ENCODE measurements at places on chromosomes 12 and 14.

DNA sequence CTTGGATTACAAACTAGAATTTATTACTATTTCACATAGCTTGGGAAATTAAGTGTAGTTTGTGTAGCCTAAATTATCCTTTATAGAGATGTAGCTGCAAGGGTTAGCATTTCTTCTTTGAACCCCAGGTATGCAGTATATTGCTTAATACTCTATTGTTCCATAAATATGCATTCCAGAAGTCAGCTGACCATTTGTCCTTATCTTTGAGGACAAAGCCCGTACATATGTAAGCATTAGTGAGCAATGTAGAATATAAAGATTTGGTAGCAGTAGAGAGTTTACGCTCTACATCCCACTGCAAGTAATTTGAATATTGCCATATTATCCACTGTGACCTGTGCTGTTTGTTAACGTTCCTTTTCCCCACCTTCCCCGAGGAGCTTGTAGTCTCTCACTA lies 26.9 kb downstream of the PPM1A start:
- DNase-seq: no peak

DNA sequence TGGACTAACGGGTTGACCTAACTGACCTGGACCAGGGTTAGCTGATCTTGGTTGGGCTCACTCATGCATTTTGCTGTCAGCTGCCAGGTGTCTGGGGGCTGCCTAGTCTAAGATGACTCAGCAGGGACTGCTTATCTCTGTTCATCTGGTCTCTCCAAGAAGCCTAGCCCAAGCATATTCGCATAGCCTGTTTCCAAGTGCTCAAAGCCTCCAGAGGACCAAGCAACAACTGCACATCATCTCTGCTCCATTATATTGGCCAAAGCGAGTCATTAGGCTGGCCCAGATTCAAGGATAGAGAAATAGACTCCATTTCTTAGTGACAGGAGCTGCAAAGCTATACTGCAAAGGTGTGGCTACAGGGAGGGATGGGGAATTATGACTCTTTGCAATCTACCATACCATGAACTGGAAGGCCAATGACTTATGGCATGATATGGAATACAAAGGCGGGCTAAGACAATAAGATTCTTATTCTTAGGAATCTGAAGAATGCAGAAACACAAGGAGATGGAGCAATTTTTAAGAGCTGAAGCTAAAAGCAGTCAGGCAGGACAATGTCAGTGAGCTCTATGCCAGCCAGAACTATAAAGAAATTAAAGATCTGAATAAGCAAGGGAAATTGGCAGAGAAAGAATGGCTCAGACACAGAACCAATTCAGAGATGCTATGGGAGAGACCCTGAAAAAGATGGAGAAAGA lies 194.6 kb upstream of the FSCB start:
- no peak for DNase-seq

- DNase-seq: no peak
Measured at GRCh38 chr12:62401631-62402030, 65.0 kb upstream of the MON2 start.

GRCh38 chr12:120265473-120266179 lies at the start of gene PXN:
Gene PXN, minus strand, starts transcription at chr12:120265730. Its CDS starts 101 bp downstream, at chr12:120265629.
- DNase-seq: peak; percentile 92

DNA sequence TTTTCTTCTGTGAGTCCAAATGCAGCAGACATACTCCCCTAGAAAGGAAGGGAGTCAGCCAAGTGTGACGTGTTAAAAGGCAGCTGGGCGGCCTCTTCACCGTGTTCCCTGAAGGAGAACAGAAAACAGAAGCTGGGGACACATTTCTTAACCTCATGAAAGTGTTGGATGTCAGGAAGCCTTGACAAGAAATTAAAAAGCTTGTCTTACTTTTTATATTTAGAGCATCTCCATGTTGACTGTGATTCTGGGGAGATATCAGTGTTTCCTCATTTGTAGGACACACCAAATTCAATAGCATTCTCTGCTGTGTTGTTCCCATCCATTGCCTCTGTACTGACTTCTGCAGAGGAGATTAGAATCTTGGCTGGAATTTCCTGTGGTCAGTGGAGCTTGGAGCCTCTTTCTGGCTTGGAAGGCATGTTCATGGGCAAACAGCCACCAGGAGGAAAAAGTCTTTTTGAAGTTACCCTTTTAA lies 93.7 kb downstream of the RMST start:
- DNase-seq: no peak

DNA sequence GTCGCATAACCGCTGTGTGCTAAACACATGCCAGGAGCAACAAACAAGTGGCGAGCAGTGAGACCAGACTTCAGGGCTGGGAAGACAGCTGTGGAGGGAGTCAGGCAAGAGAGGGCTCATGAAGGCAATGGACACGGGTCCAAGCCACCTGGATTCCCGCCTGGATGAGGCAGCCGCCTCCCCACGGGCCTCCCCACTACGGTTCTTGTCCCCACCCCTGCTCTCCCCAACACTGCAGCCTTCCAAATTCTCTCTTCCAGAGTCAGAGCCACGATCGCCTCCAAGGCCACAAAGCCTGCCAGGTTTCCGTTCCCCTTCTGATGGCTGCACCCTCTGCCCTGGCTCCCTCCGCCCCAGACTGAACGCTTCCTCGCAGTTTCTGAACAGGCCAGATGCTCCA lies 36.1 kb upstream of the PIWIL1 start:
- DNase-seq: no peak

DNA sequence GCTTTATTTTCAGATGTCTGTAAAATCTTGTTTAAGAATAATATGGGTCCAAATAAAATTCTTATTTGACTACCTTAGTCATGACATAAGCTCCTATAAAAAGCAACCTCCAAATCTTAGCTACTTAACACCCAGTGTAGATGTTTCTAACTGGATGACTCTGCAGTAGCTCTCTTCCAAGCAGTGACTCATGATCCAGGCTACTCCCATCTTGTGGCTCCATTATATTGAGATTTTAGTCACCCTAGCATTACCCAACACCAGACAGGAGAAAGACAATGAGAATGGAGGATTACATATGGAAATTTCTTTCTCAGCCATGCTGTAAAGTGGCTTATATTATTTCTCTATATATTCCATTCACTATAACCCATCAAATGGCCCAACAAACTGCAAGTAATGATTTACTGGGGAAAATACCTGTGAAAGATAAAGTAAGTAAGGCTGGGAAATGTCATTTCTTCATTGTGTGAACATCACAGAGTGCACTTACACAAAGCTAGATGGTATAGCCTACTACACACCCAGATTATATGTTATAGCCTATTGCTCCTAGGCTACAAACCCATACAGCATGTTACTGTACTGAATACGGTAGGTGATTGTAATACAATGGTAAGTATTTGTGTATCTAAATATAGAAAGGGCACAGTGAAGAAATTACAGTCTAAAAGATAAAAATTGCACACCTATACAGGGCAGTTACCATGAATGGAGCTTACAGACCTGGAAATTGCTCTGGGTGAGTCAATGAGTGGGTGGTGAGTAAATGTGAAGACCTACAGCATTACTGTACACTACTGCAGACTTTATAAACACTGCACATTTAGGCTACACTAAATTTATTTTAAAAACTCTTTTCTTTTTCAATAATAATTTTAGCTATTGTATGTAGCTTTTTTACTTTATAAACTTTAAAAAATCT lies 163.2 kb downstream of the DYRK2 start:
- DNase-seq: no peak

GRCh38 chr12:53069621-53070410 lies 9.4 kb downstream of the SPRYD3 start:
- DNase-seq: no peak

GRCh38 chr12:18567787-18568186 lies 170.0 kb downstream of the PLCZ1 start:
- no peak for DNase-seq

GRCh38 chr14:57533214-57533613 lies 39.6 kb upstream of the CCDC198 start:
- DNase-seq: peak; percentile 20

DNA sequence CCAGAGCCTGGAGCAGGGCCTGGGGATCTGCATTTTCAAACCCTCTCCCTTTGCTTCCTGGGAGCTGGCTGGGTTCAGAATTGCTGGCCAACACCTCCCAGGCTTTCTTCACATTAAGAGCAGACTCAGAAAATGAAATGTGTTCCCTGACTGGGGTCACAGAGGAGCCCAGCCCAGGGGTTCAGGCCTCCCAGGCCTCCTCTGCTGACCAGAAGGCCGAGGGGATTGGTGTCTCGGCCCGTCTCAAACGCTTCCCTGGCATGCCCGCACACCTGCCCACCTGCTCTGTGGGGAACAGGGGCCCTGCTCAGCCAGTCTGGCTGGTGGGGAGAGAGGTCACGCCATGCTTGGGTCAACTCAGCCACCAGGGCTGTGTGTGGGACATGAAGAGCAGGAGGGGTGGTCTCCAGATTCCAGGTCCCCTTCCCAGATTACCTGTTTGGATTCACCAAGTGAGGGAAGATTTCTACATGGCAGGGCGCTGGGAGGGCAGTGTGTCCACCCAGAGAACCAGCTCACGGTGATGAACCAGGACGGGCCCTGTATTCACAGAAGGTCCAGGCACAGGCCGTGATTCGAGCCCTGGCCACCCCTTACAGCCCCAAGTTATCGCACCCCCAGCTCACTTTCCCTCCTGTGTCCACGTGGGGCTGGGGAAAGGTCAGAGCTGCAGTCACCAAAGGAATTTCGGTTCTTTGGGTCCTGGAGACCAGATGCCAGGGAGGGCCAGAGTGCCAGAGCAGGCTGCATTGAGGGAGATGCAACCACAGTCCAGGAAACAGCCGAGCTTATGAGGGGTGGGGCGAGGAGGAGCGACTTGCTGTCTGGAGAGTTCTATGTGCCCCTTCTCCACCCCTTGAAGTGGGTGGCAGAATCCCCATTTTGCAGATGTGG lies 55.2 kb upstream of the RIN3 start:
- DNase-seq: no peak

GRCh38 chr14:74083161-74083560 lies 1.1 kb downstream of the ALDH6A1 start:
- DNase-seq: no peak

GRCh38 chr12:6959805-6960592 lies 8.8 kb downstream of the PTPN6 start:
- no peak for DNase-seq

- no peak for DNase-seq
Measured at GRCh38 chr12:31205054-31205453, 120.9 kb downstream of the SINHCAF start.

GRCh38 chr12:75646329-75647210 lies 135.2 kb upstream of the KRR1 start:
- no peak for DNase-seq

GRCh38 chr14:69288956-69289705 lies 29.2 kb downstream of the GALNT16 start:
- no peak for DNase-seq

GRCh38 chr12:89874146-89874545 lies 165.5 kb upstream of the ATP2B1 start:
- no peak for DNase-seq

DNA sequence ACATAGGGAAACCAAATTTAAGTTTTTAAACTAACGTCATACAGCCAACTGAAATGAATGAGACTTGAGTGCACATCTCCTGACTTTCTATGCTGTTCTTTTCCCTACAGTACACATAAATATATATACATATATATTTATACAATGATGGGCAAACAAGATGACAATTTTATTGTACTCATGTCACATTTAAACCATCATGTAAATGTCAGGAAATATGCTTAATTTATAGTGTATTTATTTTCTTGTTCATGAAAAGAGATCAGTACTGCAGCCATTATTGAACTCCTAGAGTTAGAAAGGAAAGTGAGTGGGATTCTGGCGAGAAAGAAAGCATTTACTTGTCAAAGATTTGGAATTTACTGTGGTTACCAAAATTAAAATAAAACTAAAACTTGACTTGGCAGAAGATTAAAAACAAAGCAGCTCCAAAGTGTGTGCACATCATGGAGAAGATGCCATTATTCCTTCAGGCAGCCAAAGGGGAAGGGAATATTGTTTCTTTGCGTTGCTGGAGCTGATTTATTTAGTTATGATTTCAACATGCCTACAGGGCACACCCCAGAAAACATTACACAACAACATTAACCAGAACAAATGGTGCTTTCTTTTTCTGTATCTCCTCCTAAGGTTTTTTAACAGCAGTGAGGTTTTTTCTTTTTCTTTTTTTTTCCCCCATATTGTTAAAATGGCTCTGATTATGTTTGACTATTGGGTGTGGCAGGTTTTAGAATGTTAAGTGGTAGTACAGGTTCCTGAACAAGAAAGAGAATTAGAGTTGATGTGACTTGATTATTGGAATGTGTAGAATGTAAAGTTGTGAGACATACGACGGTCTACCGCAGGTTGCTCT lies 144.6 kb downstream of the RAD51B start:
- no peak for DNase-seq

DNA sequence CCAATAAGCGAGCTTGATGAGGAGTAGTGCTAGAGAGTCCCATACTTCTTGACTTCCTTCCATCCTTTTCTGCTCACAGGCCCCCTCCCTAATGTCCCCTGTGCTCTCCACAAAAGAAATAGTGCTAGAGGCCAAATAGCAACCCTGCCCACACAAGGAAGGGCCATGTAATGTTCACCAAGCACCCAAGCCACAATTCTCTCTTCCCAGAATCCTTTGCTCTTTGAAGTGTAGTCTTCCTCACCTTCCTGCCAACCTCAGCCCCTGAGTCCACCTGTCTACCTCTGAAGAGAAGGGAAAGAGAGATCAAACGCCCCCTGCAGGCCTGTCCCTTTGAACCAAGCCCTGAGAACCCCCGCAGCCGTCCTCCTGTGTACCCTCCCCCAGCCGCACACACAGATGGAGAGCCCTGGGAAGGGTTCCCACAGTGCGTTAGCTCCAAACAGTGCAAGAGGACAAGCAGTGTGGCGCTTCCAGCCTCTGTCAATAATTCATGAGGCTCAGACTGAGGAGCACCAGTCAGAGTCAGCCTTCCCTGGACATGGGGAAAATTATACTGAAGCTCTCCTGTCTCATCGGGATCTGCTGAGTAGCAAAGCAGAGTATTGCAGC lies 1.9 kb upstream of the DHRS4 start:
- no peak for DNase-seq

GRCh38 chr14:34470319-34470718 lies 8.3 kb upstream of the SPTSSA start:
- DNase-seq: no peak

DNA sequence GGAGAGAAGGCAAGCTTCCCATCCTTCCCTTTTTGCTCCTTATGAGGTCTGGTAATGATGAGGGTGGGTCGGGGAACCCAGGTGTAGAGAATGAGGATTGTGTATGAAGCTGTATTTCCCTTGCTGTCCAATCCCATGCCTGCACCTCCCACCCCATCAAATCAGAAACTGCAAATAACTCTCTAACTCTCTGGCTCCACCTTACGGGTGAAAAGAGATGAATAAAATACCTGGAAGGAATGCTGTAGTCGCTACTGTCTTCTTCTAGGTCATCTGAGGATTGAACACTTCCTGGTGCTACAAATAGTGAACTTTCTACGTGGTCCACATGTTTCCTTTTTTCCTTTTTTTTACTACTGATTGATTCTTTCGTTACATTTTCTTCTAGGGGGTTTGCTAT lies 38.9 kb upstream of the DICER1 start:
- no peak for DNase-seq

GRCh38 chr12:109223868-109224267 lies 85.2 kb downstream of the FOXN4 start:
- DNase-seq: no peak

GRCh38 chr12:49416892-49417291 lies 49.6 kb downstream of the SPATS2 start:
- DNase-seq: no peak
